ENCODE measurements at places on chromosomes 12 and 14. TPM values are rescaled to one million over a fixed set of nuclear protein-coding genes. Genes with fewer than 3 reads are reported as not detected.

The FAM181A gene
- not detected for total RNA-seq

The FAIM2 gene
- 0.42 TPM for total RNA-seq

The RAD9B gene
- total RNA-seq = 0.22 TPM

The RASAL1 gene
- total RNA-seq = 2.3 TPM

The TRIAP1 gene
- 70.4 TPM for total RNA-seq

The BCL11B gene
- total RNA-seq = 4.9 TPM

- no peak for DNase-seq
- H3K36me3 ChIP-seq = no peaks in the 10 kb centered on the region
- H3K27ac ChIP-seq = no peak overlapping the region
- no peak overlapping the region for H3K4me3 ChIP-seq
These were observed 280.3 kb upstream of the AMIGO2 start for GRCh38 chr12:47360093-47360480.

DNA sequence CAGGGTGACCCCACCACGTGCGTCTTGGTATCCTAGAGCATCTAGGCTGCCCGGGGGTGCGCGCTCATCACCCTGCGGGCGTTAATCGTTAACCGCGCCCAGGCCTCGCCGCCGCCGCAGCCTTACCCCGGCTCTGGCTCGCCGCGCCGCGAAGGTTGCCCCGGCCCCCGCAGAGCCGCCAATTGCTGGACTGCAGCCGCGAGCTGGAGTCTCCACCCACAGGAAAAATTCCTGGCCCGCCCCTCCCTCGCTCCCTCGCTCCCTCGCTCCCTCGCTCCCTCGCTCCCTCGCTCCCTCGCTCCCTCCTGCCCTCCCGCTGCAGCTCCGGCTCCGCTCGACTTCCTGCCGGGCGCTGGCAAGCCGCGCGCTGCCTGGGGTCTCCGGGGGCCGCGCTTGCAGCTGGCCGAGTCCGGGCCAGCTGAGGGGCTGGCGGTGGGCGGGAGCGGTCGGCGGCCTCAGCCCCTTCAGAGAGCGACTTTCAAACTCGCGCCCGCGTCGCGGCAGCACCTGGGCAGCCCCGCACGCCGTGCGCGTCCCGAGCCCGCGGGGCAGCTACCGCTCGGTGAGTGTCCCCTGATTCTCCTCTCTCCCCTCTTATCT lies at the start of gene PLEKHG3:
PLEKHG3 (plus strand) TSS at position 282 of the 600 bp plus-strand sequence. CDS start 23,208 bp downstream, outside the sequence.
- peak; percentile 78 for DNase-seq
- peak within 1 kb of the TSS; percentile 87 for H3K4me3 ChIP-seq
- H3K36me3 ChIP-seq = no peaks in the 10 kb centered on the region
- no peaks in the 10 kb centered on the region for H3K27me3 ChIP-seq

GRCh38 chr12:53093777-53094393 lies 3.6 kb upstream of the IGFBP6 start:
- H3K27ac ChIP-seq = no peak overlapping the region
- H3K27me3 ChIP-seq = no peaks in the 10 kb centered on the region
- no peak overlapping the region for H3K4me3 ChIP-seq
- DNase-seq = no peak
- H3K36me3 ChIP-seq = no peaks in the 10 kb centered on the region

DNA sequence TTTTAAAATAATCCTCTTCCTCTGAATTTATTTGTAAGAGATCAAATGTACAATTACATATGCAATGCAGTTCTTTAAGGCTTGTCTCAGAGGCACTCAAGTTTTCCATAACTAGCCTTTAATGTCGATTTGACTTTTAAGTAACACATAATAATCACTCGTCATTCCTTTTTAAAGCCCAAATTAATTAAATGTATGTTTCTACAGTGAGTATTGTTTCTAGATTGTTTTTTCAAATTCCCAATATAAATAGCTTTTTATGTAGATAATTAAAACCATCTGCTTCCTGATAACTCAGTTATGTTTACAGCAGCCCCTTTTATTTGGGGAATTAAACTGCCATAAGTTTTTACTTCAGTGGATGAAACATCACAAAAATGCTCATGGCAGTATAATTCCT lies 185.1 kb downstream of the ETNK1 start:
- no peak overlapping the region for H3K4me3 ChIP-seq
- no peaks in the 10 kb centered on the region for H3K36me3 ChIP-seq
- H3K27me3 ChIP-seq = no peaks in the 10 kb centered on the region
- DNase-seq = no peak
- no peak overlapping the region for H3K27ac ChIP-seq
- H3K4me1 ChIP-seq = no peaks in the 10 kb centered on the region

DNA sequence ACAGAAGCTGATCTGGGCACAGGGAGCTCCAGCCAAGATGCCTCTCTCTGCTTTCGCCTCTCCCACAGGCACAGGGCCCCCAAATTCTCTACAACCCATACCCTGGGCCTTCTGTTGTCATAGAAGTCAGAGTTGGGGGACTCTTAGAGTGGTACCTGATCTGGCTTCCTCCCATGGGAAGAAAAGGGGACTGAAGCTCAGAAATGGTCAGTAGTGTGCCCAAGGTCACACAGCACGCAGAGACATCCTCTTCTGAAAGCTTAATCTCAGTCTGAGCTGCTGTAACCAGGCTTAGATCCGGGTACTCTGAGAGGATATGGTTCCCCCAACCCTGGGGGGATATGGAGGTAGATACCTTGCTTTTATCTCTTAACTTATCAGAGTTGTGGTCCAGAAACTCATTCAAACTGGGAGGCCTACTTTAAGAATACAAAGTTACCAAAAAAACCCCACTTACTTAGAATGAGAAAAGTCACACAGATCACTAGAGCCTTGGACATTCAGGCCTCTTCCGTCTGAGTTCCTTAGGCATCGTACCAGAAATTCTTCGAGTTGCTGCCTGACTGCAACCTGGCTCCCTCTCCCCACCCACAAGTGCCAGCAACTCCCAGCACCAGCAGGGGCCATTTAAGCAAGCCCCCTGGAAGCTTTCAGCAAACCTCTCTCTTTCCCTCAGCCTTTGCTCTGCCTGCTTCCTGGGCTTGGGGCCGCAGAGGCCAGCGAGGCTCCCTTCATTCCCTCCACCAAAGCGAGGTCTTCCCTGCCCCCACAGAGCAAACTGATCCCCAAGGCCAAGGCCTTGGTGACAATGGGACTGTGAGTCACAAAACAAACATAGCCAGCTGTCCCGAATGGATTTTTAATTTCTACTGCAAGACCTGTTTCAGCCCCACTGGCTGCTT lies 13.9 kb downstream of the KRT7 start:
- no peak overlapping the region for H3K27ac ChIP-seq
- no peaks in the 10 kb centered on the region for H3K27me3 ChIP-seq
- peaks cover 5% of the 10 kb centered on the region for H3K4me1 ChIP-seq
- peaks cover 2% of the 10 kb centered on the region for H3K36me3 ChIP-seq
- no peak overlapping the region for H3K4me3 ChIP-seq
- DNase-seq = no peak

- DNase-seq = no peak
- H3K4me1 ChIP-seq = no peaks in the 10 kb centered on the region
- H3K36me3 ChIP-seq = no peaks in the 10 kb centered on the region
- H3K27me3 ChIP-seq = no peaks in the 10 kb centered on the region
These were observed 1042.4 kb downstream of the AACS start for GRCh38 chr12:126107659-126108058.

DNA sequence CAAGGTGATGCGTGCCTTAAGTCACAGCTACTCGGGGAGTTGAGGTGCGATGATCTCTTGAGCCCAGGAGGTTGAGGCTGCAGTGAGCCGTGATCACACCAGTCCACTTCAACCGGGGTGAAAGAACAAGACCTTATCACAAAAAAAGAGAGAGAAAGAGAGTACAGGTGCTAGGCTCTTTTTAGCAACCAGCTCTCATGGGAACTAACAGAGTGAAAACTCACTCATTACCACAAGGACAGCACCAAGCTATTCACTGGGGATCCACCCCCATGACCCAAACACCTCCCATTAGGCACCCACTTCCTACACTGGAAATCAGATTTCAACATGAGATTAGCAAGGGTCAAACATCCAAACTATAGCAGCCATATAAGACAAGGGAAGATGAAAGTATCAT lies 164.2 kb downstream of the NDUFA12 start:
- no peak overlapping the region for H3K4me3 ChIP-seq
- H3K27me3 ChIP-seq = no peaks in the 10 kb centered on the region
- H3K4me1 ChIP-seq = peaks cover 2% of the 10 kb centered on the region
- no peak overlapping the region for H3K27ac ChIP-seq
- no peak for DNase-seq

DNA sequence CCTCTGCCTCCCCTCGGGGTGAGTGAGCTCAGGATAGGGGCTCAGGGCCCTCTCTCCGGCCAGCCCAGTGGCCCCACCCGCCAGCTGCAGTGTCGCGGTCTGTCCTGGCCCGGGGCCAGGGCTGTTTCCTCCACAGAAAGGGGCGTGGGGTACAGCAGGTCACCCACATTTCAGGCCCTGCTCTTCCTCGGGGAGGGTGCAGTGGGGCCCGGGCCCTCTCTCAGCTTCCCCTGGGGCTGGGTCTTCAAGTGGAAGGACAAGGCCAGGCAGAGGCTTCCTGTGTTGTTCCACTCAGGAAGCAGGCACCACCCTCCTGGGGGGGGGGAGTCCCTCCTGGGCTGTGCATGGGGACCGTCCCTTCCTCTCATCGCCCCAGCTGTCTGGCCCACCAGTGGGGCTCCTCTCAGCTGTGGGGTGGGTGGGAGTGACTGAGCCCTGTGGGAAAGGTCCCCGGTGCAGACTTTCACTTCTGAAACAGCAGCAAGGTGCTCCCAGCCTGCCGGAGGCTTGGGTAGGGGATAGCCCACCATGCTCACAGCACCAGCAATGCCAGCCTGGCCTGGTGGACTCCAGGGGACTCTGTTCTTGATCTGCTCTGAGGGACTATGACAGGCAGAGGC lies 3.7 kb downstream of the GPR132 start:
- H3K4me3 ChIP-seq = no peak overlapping the region
- no peaks in the 10 kb centered on the region for H3K27me3 ChIP-seq
- H3K27ac ChIP-seq = no peak overlapping the region
- H3K4me1 ChIP-seq = no peaks in the 10 kb centered on the region

GRCh38 chr12:113762155-113762881 lies 203.8 kb downstream of the RBM19 start:
- H3K4me1 ChIP-seq = no peaks in the 10 kb centered on the region
- H3K36me3 ChIP-seq = no peaks in the 10 kb centered on the region
- H3K27me3 ChIP-seq = no peaks in the 10 kb centered on the region
- H3K27ac ChIP-seq = no peak overlapping the region
- H3K4me3 ChIP-seq = peak overlapping the region; percentile 37
- DNase-seq = no peak

- no peak overlapping the region for H3K27ac ChIP-seq
- H3K36me3 ChIP-seq = peaks cover 12% of the 10 kb centered on the region
- peaks cover 14% of the 10 kb centered on the region for H3K4me1 ChIP-seq
- no peak overlapping the region for H3K4me3 ChIP-seq
- no peak for DNase-seq
These were observed 37.1 kb upstream of the PLEK2 start for GRCh38 chr14:67449096-67449495.

DNA sequence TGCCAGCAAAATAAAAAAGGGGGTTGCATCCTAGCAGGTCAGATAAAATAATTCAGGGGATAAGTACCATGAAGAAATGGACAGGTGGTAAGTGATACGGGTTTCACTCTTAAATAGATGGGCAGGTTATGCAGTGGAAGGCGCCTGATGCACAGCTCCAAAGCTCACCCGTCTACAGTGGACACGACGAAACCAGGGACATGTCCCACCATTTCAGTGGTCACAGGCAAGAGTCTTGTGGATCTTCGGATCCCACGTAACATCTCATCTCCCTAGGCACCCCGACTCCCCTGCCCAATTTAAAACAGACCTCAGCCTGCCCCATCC lies 60.5 kb downstream of the DDX51 start:
- DNase-seq = no peak
- H3K36me3 ChIP-seq = peaks cover 19% of the 10 kb centered on the region
- H3K27me3 ChIP-seq = no peaks in the 10 kb centered on the region
- no peak overlapping the region for H3K27ac ChIP-seq

DNA sequence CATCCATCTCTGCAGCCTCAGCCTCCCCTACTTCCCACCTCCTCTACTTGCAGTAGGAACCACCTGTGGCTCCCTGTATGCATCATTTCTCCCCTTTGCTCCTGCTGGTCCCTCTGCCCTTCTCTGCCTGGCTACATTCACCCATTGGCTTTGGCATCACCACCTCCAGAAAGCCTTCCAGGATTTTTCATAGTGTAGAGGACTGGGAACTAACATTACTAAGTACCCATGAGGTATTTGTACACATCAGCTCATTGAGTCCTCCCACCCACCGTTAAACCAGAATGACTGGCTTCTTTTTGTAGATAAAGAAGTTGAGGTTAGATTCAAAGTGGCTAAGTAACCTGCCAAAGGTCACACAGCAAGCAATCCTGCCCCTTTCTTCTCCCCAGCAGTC lies 17.1 kb downstream of the SYNE3 start:
- H3K27me3 ChIP-seq = no peaks in the 10 kb centered on the region
- H3K36me3 ChIP-seq = no peaks in the 10 kb centered on the region
- DNase-seq = no peak
- H3K4me3 ChIP-seq = no peak overlapping the region

- H3K27ac ChIP-seq = no peak overlapping the region
- H3K4me1 ChIP-seq = no peaks in the 10 kb centered on the region
- DNase-seq = peak; percentile 31
- no peak overlapping the region for H3K4me3 ChIP-seq
- no peaks in the 10 kb centered on the region for H3K27me3 ChIP-seq
These were observed 5.3 kb downstream of the KRT81 start for GRCh38 chr12:52285851-52286530.

GRCh38 chr12:45216230-45216982 lies 511 bp downstream of the ANO6 start:
- no peak overlapping the region for H3K27ac ChIP-seq
- peaks cover 5% of the 10 kb centered on the region for H3K36me3 ChIP-seq
- peak; percentile 65 for DNase-seq
- no peaks in the 10 kb centered on the region for H3K27me3 ChIP-seq
- H3K4me3 ChIP-seq = peak overlapping the region; percentile 92

- DNase-seq = no peak
- H3K27ac ChIP-seq = no peak overlapping the region
- peaks cover 50% of the 10 kb centered on the region for H3K36me3 ChIP-seq
- no peaks in the 10 kb centered on the region for H3K27me3 ChIP-seq
These were observed 84.0 kb downstream of the RFLNA start for GRCh38 chr12:124378926-124379325.

GRCh38 chr12:120228291-120229070 lies 27.6 kb upstream of the RPLP0 start:
- DNase-seq = peak; percentile 99
- peaks cover 10% of the 10 kb centered on the region for H3K36me3 ChIP-seq
- peaks cover 26% of the 10 kb centered on the region for H3K4me1 ChIP-seq
- peak overlapping the region; percentile 49 for H3K27ac ChIP-seq
- no peaks in the 10 kb centered on the region for H3K27me3 ChIP-seq
